ENCODE measurements at places on chromosomes 2 and 18. TPM values are rescaled to one million over a fixed set of nuclear protein-coding genes. Genes with fewer than 3 reads are reported as not detected.

GRCh38 chr2:216222650-216223352 lies 113.7 kb downstream of the XRCC5 start:
- peaks cover 26% of the 10 kb centered on the region for H3K36me3 ChIP-seq
- DNase-seq = peak; percentile 14
- peak overlapping the region; percentile 75 for H3K27ac ChIP-seq
- peak overlapping the region; percentile 3 for H3K4me3 ChIP-seq

ELOA2 gene
- total RNA-seq = not detected

NDC80 gene
- total RNA-seq = 42.6 TPM

DNA sequence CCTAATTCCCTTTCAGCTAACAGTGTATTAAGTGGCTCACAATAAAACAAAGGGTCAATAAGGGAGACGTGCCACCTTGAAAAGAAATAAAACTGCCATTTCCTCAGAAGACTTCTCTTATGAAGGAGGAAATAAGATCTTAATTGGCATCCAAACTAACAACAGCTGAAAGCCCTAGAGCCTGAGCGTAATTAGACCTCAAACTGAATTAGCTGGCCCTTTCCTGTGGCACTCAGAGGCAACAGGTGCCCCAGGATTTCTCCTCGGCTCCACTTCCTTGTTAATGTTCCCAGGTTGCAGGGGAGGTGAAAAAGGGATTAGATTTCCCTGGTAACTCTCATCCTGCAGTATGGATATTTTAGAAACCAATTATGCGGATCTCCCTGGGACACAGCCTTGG lies 804.3 kb downstream of the DCDC2C start:
- H3K4me3 ChIP-seq = no peak overlapping the region
- DNase-seq = no peak

NEB gene
- total RNA-seq = 0.05 TPM

IGFBP2 gene
- 11.1 TPM for total RNA-seq

- no peak overlapping the region for H3K4me3 ChIP-seq
- no peak for DNase-seq
- no peaks in the 10 kb centered on the region for H3K27me3 ChIP-seq
- no peak overlapping the region for H3K27ac ChIP-seq
- H3K36me3 ChIP-seq = no peaks in the 10 kb centered on the region
These were observed 334.6 kb upstream of the MGAT5 start for GRCh38 chr2:133919285-133919684.

- H3K4me1 ChIP-seq = peaks cover 51% of the 10 kb centered on the region
- peaks cover 10% of the 10 kb centered on the region for H3K36me3 ChIP-seq
- peak overlapping the region; percentile 65 for H3K4me3 ChIP-seq
- no peaks in the 10 kb centered on the region for H3K27me3 ChIP-seq
- DNase-seq = no peak
These were observed 214.2 kb downstream of the PTGR3 start for GRCh38 chr18:74994502-74995418.

DNA sequence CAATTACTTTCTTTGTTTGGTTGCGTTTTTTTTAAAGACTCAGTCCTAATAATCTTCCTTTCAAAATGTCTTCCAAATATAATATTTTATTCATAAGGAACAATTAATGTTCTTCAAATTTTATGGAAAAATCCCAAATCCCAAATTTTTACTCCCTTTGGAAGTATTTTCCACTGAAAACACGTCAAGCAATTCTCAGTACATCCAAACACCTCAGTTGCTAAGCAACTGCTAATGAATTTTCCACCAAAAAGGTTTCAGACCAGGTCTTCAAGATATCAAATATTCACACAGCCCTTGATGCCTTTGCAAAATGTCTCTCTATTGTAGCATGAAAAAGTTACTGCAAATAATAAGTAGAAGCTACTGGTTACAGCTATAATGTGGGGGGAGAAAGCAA lies 140.1 kb downstream of the DSEL start:
- H3K27me3 ChIP-seq = peaks cover 1% of the 10 kb centered on the region
- no peak overlapping the region for H3K4me3 ChIP-seq
- no peaks in the 10 kb centered on the region for H3K4me1 ChIP-seq
- no peak for DNase-seq

CYP27A1 gene
- 0.39 TPM for total RNA-seq

OXER1 gene
- total RNA-seq = 0.12 TPM

Measured in activated T-helper 1 cell treated with anti-CD3 and anti-CD28 coated beads, Interleukin-12 subunit alpha, Interleukin-12 subunit beta, Interleukin-2, Interleukin-4 antibody, amounts not matched to agents 30 ng/mL and 10 ng/mL and 1 ng/mL, durations not matched to agents 14 hours and 24 hours and 36 hours (primary cell).